ENCODE measurements at places on chromosomes 16 and 17.
A peak's percentile ranks its signal among the peaks of the same experiment; 100 is the strongest.

GRCh38 chr17:39769974-39770587 lies 32.3 kb downstream of the GRB7 start:
- no peak for DNase-seq

DNA sequence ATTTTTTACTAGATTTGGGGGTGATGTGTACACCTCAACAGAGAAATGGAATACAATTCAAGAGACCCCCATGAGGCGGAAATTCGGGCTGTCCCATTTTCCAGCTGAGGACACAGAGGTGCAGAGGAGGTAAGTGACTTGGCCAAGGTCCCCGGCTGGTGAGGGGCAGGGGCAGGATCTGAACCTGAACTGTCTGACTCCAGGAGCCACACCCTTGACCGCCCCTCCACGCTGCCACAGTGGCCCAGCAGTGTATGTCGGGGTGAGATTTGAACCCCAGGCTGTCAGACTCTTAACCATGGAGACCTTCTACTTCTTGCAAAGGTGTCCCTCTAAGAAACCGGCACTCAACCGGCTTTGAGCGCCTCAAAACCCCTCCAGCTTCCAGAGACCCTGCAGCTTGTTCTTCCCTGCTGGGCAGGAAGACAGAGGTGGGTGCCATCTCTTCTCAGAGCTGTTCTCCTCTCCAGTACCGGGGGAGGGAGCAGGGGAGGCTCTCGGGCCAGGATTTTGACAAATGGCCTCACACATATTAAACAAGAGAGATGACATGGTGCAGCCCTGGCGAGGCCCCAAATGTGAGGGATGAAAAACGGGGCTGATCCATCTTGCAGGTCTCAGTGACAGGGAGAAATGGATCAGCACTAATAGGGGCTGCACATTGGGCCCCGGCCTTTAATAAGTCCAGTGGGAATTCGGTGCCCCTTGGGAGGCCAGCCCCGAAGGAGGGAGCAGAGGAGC lies 222.3 kb downstream of the GSG1L start:
- DNase-seq: no peak

DNA sequence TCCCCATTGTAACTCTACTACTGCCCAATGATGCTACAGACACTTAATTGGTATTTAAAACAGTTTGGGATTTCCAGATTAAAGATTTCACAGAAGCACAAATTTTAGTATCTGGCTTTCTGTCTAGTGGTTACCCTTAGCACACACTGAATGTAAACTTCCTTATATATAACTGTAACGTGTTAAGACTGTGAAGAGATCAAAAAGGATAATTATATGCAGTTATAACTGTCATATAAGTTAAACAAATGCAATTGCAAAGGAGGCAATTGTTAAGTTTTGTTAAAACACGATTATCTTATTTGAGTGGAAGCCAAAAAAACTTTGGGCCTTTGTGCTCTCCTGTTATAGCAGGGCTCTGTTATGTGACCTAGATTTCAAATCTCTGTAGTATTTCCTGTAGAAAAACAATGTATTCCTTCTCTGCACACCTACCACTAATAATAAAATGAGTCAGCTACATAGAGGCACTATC lies 147.9 kb downstream of the STXBP4 start:
- no peak for DNase-seq

- no peak for DNase-seq
These were observed 285.7 kb downstream of the SOX9 start for GRCh38 chr17:72406498-72406897.

GRCh38 chr16:86060381-86061317 lies 161.7 kb downstream of the IRF8 start:
- no peak for DNase-seq

DNA sequence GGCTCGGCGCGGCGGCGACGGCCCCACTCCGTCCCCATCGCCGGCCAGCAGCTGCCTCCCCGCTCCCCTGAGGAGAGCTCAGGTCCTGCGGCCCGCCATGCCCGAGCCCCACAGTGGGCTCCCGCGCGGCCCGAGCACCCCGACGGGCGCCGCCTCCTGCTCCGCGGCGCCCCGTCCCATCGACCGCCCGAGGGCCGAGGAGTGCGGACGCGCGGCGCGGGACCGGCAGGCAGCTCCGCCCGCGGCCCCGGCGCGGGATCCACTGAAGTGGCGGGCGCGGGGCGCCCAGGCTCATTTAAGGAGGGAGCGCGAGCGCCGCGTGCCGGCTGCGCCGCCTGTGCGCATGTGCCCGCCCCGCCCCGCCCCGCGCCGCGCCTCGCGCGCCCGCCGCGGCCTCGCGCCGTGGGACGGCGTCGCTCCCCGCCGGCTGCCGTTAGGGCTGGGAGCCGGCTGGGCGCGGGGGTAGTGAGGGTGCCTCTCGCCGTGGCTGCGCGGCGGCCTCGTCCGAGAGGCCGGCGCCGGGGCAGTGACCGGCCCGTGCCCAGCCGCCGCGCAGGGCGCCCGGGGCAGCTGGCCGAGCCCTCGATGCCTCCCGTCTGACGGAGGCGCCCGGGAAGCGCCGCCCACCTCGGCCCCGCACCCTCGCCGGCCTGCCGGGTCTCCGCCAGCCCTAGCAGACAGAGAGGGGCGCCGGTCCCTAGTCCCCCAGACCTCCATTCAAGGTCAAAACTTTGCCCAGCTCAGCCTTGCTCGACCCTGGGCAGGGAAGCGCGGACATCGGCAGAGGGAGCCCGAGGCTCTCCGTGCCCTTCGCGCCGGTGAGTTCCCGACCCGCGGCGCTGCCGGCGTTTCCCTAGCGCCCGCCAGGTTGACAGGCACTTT lies at the start of gene NETO2:
Gene NETO2, minus strand, starts transcription at position 269 of the 882 bp plus-strand sequence. CDS start 333 bp downstream, outside the sequence.
- peak; percentile 60 for DNase-seq

DNA sequence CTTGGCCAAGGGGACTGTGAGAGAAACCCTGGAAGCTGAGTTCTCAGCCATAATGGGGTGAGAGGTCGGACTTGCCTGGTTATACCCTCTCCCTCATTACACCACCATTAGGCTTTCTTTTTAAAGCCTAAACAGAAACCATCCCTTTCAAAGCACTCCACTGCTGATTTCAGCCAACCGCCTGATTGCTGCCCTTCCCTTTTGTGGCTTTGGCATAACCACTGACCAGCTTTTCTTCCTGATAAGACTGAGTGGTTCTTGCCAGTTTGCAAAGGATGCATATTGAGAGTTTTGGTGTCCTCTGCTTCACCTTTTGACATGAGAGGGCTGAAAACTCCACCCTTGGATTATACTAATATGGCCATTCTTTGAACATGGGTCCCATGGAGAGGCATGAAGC lies 308.2 kb upstream of the GOT2 start:
- DNase-seq: no peak

DNA sequence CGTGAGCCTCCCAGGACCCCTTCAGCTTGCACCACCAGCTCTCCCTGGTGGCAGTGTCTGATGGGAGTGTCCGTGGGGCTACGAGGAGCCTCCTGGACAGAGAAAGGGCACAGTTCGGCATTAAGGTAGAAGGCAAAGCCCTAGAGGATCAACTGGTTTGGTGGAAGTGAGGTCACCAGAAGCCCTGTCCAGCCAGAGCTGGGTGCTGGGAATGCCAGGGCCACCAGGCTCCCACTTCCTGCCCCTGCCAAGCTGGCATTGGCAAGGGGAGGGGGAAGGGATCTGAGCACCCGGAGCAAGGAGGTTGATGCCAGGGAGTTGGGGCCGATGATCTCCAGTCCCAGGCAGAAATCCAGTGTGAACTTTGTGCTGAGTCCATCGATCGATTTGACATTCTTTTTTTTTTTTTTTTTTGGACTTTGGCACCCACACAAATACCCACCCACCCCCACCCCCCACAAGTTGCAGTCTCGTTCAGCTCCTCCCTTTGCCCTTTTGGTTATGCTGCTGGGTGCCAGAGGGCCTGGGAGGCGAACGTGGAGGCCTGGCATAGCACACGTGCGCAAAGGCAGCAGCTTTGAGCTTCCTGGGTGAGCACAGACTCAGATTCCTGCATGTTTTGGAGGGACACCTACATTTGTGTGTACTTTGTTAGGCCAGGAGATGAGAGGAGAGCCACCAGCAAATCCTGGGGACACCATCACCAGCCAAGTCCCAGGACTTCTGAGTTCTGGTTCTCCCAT lies 2.1 kb downstream of the NHERF1 start:
- DNase-seq: no peak

- no peak for DNase-seq
These were observed 6.9 kb downstream of the MT1X start for GRCh38 chr16:56689171-56689570.

- DNase-seq: no peak
These were observed 18.5 kb upstream of the APRT start for GRCh38 chr16:88830258-88830657.

DNA sequence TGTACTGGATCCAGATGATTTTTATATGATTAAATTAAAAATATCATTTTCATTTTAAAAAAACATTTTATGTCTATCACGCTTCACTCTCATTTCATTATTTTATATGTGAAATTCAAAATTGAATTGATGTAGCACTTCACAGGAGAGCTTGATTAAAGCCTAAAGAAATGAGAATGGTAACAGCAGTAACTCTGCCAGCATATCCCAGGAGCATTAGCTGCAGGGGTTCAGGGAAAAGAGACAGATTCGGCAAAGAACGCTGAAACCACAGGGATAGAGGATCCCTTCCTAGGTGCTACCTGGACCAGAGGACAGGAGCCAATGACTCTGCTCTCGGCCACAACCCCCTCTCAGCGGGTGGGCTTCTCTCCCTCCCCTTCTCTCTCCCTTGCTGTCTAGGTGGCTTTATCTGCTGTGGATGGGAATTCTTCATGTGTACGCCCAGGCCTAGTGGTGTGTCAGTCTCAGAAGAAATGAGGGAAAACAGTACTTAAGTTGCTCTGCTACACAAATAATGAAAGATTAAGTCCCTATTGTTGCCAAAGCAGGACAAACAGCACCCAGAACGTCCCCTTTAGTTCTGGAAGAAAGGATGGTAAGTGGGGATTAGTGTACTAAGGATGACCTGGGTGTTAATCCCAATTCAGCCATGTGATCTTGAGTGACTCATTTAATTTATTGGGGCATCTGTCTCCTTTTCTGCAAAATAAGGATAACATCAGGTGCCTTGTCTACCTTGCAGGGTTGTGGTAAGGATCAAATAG lies 123.3 kb downstream of the CDK5R1 start:
- DNase-seq: no peak

All from GM19239 (cell line).